Fibroblast of lung (primary cell): ENCODE measurements at places on chromosomes 1 and 21. TPM values are rescaled to one million over a fixed set of nuclear protein-coding genes. Genes with fewer than 3 reads are reported as not detected.

- peaks cover 6% of the 10 kb centered on the region for H3K4me1 ChIP-seq
- DNase-seq, result peak; percentile 75
- no peaks in the 10 kb centered on the region for H3K27me3 ChIP-seq
- H3K36me3 ChIP-seq, result no peaks in the 10 kb centered on the region
- H3K27ac ChIP-seq, result no peak overlapping the region
Measured at GRCh38 chr1:9825093-9826074, 1.6 kb upstream of the CLSTN1 start.

- peaks cover 2% of the 10 kb centered on the region for H3K27me3 ChIP-seq
- H3K27ac ChIP-seq, result no peak overlapping the region
- no peaks in the 10 kb centered on the region for H3K4me1 ChIP-seq
- no peaks in the 10 kb centered on the region for H3K36me3 ChIP-seq
- H3K4me3 ChIP-seq, result no peak overlapping the region
- no peak for DNase-seq
Measured at GRCh38 chr1:154694995-154695394, 87.0 kb upstream of the ADAR start.

DNA sequence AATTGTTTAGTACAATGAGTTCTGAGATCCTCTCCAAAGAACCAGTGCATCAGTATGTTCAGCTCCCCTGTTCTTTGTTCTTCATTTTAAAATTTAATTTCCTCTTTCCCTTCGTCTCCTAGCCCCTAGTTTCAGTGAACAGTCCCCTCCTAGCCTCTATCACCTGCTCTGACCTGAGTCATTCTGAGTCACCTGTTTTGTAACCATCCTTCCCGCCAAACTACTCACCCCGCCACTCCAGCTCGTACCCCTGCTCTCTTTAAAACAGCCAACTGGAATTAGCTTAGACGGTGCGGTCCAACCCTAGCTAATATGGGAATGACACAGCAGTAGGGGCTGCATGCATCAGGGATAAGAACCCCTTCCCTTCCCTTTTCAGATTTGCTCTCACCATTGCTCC, 16.8 kb upstream of the ERVH48-1 start:
- peaks cover 3% of the 10 kb centered on the region for H3K4me1 ChIP-seq
- no peak overlapping the region for H3K4me3 ChIP-seq
- no peak for DNase-seq
- no peaks in the 10 kb centered on the region for H3K36me3 ChIP-seq
- no peak overlapping the region for H3K27ac ChIP-seq

GRCh38 chr1:211812584-211812983, 18.0 kb downstream of the LPGAT1 start:
- no peak overlapping the region for H3K27ac ChIP-seq
- H3K4me3 ChIP-seq, result no peak overlapping the region
- DNase-seq, result no peak
- H3K36me3 ChIP-seq, result no peaks in the 10 kb centered on the region
- H3K27me3 ChIP-seq, result no peaks in the 10 kb centered on the region

GRCh38 chr1:110460253-110461220, 9.6 kb downstream of the PROK1 start:
- no peak overlapping the region for H3K27ac ChIP-seq
- H3K27me3 ChIP-seq, result no peaks in the 10 kb centered on the region
- H3K4me1 ChIP-seq, result no peaks in the 10 kb centered on the region
- DNase-seq, result peak; percentile 80

BRINP2 gene
- under 0.01 and 0.26 TPM in 2 replicates for total RNA-seq

PGBD5 gene
- 0.17 and 0.51 TPM in 2 replicates for total RNA-seq
